ENCODE measurements at places on chromosomes 7 and 10. TPM values are rescaled to one million over a fixed set of nuclear protein-coding genes. Genes with fewer than 3 reads are reported as not detected.

DNA sequence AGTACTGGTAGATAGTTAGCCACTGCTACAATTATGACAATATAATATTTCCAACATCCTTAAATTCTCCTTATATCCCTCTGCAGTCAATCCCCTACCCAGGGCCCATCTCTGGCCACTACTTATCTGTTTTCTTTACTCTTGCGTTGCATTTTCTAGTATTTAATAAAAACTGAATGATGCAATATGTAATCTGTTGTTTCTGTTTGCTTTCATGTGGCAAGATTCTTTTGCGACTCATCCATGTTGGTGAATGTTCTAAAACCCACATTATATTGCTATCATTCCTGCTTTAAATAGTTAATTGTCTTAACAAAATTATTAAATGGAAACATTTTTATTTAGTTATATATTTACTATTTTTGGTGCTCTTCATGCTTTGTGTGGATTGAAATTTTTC, 338.5 kb downstream of the MDFIC start:
- DNase-seq, result no peak

The IDI1 gene
- 43.3 TPM for polyA plus RNA-seq

The SPOCK2 gene
- polyA plus RNA-seq, result 1.8 TPM

- no peak for DNase-seq
Measured at GRCh38 chr7:2985866-2986265, 57.8 kb downstream of the CARD11 start.

GRCh38 chr10:17232276-17232960, 4.4 kb downstream of the VIM start:
- no peak for DNase-seq

The CPA4 gene
- polyA plus RNA-seq, result not detected

DNA sequence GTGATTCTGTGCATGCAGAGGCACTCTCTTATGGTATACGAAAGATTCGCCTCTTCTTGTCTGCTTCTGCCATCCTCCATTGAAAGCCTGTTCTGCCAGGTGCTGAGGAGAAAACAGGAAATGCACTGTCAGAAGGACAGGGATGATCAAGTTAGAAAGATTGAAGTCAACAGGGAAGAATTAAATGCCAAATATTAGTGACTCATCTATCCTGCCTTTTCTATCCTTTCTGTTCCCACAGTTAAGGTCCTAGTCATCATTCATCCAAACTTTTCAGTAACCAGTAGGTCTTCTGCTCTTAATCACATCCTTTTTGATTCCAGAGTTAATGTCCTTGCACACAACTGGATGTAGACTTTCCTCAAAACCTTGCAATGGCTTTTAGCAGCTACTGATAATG, 4.8 kb upstream of the ZNF783 start:
- no peak for DNase-seq

DNA sequence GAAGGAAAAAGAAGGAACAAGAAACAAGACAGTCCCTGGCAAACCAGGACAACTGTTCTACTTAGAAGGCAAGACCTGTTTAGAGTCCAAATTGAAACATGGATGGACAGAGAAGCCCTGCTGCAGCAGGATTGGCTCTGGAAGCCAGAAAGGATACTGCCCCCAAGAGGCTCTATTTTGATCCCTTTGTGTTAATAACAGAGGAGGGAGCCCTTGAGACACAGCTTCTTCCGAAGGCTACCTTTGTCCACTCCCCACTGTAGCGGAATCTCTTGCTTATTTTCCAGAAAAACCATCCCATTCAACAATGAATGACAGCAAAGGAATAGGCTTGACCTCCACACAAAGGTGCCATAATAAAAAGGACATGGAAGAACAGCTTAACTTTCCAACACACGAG, 120.3 kb upstream of the FOXK1 start:
- DNase-seq, result no peak

The TMEM236 gene
- polyA plus RNA-seq, result 1.5 TPM

GRCh38 chr10:10612151-10612550, 405.5 kb upstream of the CELF2 start:
- DNase-seq, result no peak

The TBRG4 gene
- 41.8 TPM for polyA plus RNA-seq

The PRLHR gene
- polyA plus RNA-seq, result not detected
